ENCODE measurements at places on chromosomes 2 and 18. TPM values are rescaled to one million over a fixed set of nuclear protein-coding genes. Genes with fewer than 3 reads are reported as not detected.
A peak's percentile ranks its signal among the peaks of the same experiment; 100 is the strongest.

GRCh38 chr2:120226316-120226715 is 3.1 kb upstream of the TMEM185B start:
- no peak for DNase-seq
- no peak overlapping the region for H3K4me3 ChIP-seq
- peaks cover 43% of the 10 kb centered on the region for H3K27me3 ChIP-seq
- peak overlapping the region; percentile 38 for H3K27ac ChIP-seq

GRCh38 chr2:150063931-150064548 is 423.4 kb downstream of the RND3 start:
- peaks cover 12% of the 10 kb centered on the region for H3K27me3 ChIP-seq
- no peak overlapping the region for H3K27ac ChIP-seq
- H3K4me3 ChIP-seq = no peak overlapping the region

DNA sequence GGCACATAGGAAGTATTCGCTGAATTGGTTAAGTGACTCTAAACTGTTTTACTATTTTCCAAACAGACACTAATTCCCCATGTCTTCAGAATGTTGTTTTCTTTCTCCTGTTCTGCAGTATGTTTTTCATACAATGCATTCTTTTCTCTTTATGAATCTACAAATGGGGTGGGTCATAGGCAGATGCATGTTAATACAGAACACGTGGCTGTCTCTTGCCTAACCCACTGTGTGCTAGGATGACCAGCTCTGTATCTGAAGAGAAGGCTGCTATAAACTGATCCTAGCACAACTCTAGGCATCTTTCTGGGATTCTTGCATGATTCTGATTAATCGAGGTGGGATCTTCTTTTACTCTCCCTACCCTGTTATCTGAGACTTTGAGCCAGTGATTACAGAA is 826.0 kb downstream of the PLCL1 start:
- no peak overlapping the region for H3K4me3 ChIP-seq
- H3K27ac ChIP-seq = no peak overlapping the region
- H3K4me1 ChIP-seq = no peaks in the 10 kb centered on the region

DNA sequence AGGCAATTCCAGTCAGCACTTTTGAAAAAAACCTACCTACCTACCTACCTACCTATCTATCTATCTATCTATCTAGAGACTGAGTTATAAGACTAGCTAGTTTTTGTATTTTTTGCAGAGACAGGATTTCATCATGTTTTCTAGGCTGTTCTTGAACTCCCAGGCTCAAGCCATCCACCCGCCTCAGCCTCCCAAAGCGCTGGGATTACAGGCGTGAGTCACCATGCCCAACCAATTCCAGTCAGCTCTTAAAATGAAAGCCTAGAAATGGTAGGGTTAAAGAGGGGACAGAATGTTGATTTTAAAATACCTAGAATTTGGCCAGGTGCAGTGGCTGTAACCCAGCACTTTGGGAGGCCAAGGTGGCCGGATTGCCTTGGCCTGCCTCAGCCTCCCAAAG is 19.1 kb downstream of the MSH2 start:
- H3K4me1 ChIP-seq = no peaks in the 10 kb centered on the region
- no peak for DNase-seq
- H3K36me3 ChIP-seq = peaks cover 28% of the 10 kb centered on the region
- no peak overlapping the region for H3K4me3 ChIP-seq
- H3K27me3 ChIP-seq = no peaks in the 10 kb centered on the region

- peaks cover 4% of the 10 kb centered on the region for H3K27me3 ChIP-seq
- no peak for DNase-seq
- H3K4me1 ChIP-seq = peaks cover 29% of the 10 kb centered on the region
- H3K27ac ChIP-seq = peak overlapping the region; percentile 96
- peak overlapping the region; percentile 84 for H3K4me3 ChIP-seq
Measured at GRCh38 chr2:28895189-28895893, 874 bp downstream of the WDR43 start.

DNA sequence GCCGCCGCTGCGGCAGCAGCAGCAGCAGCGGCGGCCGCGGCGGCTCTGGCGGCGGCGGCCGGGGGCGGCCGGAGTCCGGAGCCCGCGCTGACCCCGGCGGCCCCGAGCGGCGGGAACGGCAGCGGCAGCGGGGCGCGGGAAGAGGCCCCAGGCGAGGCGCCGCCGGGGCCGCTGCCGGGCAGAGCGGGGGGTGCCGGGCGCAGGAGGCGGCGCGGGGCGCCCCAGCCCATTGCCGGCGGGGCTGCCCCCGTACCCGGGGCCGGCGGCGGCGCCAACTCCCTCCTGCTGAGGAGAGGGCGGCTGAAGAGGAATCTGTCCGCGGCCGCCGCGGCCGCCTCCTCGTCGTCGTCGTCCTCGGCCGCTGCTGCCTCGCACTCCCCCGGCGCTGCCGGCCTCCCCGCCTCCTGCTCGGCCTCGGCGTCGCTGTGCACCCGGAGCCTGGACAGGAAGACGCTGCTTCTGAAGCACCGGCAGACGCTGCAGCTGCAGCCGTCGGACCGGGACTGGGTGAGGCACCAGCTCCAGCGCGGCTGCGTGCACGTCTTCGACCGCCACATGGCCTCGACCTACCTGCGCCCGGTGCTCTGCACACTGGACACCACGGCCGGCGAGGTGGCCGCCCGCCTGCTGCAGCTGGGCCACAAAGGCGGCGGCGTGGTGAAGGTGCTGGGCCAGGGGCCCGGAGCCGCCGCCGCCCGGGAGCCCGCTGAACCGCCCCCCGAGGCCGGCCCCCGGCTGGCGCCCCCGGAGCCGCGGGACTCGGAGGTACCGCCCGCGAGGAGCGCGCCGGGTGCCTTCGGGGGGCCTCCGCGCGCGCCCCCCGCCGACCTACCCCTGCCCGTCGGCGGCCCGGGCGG is 646 bp downstream of the PHLPP1 start:
- H3K4me1 ChIP-seq = peaks cover 34% of the 10 kb centered on the region
- no peaks in the 10 kb centered on the region for H3K36me3 ChIP-seq
- H3K27ac ChIP-seq = no peak overlapping the region
- H3K27me3 ChIP-seq = no peaks in the 10 kb centered on the region

- no peak for DNase-seq
- H3K36me3 ChIP-seq = no peaks in the 10 kb centered on the region
- no peaks in the 10 kb centered on the region for H3K4me1 ChIP-seq
- H3K4me3 ChIP-seq = no peak overlapping the region
- H3K27me3 ChIP-seq = peaks cover 4% of the 10 kb centered on the region
Measured at GRCh38 chr18:1846640-1847039, 724.7 kb downstream of the METTL4 start.

DNA sequence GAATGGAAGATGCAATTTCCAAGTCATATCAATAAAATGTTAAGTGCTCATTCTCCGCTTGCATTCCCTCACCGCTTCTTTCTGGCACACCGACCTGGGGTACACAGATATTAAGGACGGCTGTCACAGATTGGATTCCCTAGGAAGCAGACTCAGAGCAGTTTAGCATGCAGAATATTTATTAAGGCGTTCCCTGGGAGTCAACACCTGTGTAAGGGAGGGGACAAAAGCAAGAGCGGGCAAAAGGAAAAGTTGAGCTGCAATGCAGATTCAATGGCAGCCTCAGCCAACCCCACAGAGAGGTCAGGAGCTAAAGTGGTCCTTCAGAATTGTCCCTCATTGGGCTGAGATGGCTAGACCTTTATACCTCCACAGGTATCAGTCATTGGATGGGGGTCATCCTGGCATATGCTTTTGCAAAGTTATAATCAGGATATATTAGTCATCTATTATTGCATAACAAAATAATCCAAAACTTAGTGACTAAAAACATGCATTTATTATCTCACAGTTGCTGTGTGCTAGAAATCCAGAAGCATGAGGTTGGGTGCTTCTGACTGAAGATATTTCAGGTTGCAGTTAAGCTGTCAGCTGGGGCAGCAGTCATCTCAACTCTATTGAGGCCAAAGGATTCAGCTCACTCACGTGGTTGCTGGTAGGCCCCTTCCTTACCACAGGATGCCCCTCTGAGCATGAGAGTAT is 27.0 kb upstream of the INO80D start:
- peaks cover 16% of the 10 kb centered on the region for H3K36me3 ChIP-seq
- no peak for DNase-seq
- no peaks in the 10 kb centered on the region for H3K27me3 ChIP-seq
- no peaks in the 10 kb centered on the region for H3K4me1 ChIP-seq

GRCh38 chr2:160328811-160329527 is 128.9 kb upstream of the ITGB6 start:
- H3K4me1 ChIP-seq = peaks cover 20% of the 10 kb centered on the region
- H3K27me3 ChIP-seq = no peaks in the 10 kb centered on the region
- H3K36me3 ChIP-seq = no peaks in the 10 kb centered on the region
- H3K27ac ChIP-seq = no peak overlapping the region

Gene CD8A
- 0.13 TPM for total RNA-seq

Gene FZD7
- 74.4 TPM for total RNA-seq

Gene DSC3
- total RNA-seq = 1.2 TPM

Gene CDCA7
- total RNA-seq = 19.3 TPM

Data from progenitor cell of endocrine pancreas (in vitro differentiated cells).